ENCODE measurements at places on chromosomes 2 and 18.

- DNase-seq: no peak
These were observed 111.5 kb downstream of the MBD5 start for GRCh38 chr2:148132412-148132811.

DNA sequence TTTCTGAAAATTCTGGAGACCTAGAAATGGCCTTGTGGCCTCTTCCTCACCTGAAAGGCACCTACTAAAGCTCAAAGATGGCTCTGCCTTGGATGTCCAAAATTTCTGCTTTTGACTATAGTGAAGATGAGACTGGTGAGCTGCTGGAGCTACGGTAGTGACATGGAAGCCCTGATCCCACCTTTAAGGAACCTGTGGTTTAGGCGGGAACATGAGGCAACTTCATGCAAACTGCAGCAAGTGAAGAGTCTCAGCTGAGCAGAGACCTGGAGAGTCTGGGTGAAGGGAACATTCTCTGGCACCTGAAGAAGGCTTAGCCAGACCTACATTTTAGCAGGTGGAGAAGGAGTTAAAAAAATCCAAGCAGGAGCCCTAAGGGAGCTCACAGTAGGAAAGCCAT is 40.0 kb downstream of the GORASP2 start:
- DNase-seq: no peak

DNA sequence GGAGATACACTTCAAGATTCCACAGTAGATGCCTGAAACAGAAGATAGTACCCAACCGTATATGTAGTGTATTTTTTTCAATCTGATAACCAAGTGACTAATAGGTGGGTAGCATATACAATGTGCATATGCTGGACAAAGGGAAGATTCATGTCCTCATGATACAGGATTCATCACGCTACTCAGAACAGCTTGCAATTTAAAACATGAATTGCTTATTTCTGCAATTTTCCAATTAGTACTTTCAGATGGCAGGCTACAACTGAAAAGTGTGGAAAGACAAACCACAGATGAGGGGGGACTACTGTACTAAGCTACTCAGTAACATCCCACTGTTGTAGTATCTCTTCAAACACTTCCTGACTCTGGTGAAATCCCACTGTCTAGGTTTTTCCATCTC is 3.7 kb downstream of the IER3IP1 start:
- DNase-seq: no peak

GRCh38 chr2:100013892-100014677 is 128.3 kb downstream of the AFF3 start:
- peak; percentile 12 for DNase-seq

DNA sequence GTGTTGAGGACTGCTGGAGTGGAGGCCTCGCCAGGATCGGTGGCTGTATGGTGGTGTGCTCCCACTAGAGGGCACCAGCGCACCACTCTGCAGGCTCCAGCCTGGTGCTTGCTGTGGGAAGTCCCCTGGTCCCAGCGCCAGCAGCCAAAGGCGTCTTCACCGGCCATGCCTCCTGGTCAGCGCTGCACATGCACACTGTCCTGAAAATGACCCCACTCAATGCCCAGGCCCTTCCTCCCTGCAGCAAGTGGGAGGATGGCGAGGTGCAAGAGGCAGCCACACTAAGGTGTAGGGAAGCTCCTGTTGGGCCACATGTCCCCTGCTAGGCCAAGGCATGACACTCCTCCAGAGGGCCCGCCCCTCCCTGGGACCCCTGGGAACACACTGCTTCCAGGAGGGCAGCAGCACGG is 136.5 kb downstream of the CTIF start:
- peak; percentile 88 for DNase-seq

DNA sequence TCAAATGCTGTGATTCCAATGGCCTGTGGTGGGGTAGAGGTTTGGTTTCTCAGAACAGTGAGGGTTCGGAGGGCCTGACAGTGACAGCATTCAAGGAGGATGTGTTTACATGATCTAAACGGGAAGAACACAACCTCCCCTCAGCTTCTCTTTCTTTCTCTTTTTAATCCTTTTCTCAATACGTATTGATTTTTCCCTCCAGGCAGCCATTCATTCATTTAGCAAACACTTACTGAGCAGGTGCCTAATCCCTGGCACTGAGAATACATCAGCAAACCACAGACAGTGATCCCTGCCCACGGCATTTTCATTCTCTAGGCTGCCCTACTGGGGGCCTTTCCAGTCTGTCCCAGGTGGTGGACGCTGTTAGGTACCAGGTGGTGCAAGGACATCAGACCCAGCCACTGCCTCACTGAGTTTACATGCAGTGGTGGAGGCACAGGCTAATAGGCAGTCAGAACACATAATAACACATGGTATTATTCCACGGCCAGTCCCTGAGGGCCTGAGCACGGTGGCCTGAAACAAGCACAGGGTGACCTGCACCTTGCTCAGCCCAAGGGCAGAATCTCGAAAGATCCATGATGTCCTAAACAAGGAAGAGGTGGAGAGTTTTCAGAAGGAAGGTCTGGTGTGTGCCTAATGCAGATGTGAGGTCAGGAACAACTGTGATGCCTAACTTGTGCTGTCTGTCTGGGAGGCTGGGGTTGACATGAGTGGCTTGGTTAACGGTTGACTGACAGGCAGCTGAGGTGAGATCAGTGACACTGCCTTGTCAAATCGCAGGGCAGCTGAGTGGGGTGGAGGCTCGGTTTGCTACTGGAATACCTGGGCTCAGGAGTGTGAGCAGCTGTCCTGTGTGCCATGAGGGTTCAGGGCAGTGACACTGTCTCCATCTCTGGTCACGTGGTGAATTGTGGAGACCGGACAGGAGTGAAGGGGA is 785.5 kb upstream of the HS6ST1 start:
- peak; percentile 60 for DNase-seq

DNA sequence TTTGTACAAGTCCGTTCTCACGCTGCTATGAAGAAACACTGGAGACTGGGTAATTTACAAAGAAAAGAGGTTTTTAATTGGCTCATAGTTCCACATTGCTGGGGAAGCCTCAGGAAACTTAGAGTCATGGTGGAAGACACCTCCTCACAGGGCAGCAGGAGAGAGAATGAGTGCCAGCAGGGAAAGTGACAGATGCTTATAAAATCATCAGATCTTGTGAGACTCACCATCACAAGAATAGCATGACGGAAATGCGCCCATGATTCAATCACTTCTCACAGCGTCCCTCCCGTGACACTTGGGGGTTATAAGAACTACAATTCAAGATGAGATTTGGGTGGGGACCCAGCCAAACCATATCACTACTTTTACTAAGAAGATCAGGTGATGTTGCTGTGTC is 285.8 kb downstream of the TMX3 start:
- DNase-seq: no peak

- DNase-seq: no peak
These were observed 183.8 kb downstream of the ANKRD44 start for GRCh38 chr2:197126630-197127352.

DNA sequence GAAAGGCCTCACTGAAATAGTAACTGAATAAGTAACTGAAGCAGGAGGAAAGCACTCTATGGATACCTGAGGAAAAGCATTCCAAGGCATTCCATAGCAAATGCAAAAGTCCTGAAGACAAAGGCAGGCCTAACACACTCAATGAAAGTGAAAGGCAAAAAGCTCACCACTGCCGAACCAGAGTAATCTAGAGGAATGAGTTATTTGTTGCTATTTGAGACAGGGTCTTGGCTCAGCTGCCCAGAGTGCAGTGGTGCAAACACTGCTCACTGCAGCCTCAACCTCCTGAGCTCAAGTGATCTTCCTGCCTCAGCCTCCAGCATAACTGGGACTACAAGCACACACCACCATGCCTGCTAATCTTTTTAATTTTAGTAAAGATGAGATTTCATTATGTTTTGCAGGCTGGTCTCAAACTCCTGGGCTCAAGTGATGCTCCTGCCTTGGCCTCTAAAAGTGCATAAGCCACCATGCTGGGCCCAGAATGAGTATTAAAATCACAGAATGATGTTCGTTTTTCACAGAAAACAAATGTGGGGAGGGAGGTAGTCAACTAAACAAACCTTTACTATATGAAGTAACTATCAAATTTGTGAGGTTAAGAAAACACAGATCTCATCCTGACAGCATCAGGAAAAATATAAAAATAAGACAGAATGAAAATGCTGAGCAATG is 17.9 kb downstream of the PIAS2 start:
- peak; percentile 70 for DNase-seq

DNA sequence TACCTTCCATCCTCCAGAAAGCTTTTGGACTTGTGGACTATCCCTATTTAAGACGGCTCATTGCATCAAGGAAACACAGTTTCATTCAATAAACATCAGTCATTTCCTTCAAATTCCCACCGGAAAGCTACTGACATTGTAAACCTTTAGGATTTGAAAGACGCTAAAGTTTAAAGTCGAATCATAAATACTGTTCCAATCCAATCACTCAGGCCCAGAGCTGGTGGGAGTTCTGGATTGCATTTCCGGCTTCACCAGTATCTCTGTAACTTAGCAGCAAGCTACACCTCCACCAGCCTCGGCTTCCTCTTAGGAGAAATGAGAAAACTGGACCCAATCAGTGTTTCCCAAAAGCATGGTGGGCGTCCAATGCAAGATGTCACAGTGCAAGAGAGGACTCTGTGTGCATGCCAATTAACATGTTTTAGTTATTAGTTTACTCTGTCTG is 1.6 kb downstream of the WDFY1 start:
- DNase-seq: no peak

DNA sequence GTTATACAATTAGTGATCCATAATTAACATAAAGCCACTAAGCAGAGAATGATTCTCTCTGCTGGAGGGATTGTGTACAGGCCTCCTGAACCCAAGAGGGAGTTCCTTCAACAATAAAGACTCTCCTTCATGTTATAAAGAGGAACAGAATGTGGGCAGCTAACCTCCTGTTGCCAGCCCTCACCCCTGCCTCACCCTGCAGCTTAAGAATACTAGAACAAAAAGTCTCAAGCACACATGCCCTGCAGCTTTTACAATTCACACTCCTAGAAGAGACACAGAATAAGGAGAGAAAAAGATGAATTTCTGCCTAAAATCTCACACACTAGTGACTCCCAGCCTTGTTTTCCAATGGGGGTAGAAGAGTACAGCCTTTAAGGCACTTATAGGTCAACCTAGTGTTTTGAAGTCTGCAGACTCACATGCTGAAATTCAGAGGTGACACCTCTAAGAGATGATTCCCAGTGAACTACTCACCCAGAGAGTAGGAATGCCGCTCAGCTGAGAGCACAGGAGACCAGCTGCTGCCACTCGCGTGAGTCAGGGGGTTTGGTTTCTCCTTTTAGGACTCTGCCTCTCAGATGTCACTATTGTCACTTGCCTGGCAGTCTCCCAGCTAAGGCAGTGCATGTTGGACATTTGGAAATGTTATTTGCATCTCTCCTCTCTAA is 32.5 kb upstream of the IL1RL1 start:
- peak; percentile 25 for DNase-seq

DNA sequence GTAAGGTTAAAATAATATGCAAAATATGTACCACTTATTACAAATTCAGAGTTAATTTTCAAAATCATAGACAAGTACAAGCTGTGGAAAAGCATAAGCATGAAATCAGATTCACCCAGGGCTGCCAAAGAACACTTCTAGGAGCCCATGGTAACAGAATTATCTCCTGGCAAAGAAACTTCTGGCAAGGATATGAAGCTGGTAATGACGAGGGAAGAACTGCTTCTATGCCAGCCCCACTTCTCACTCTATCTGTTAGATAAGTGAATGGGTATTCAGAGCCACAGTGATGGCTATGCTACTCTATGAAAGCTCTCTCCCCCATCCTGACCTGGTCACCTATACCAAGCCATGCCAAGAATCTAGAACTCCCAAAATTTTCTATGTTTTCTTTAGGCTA is 36.9 kb upstream of the PDE1A start:
- DNase-seq: no peak

DNA sequence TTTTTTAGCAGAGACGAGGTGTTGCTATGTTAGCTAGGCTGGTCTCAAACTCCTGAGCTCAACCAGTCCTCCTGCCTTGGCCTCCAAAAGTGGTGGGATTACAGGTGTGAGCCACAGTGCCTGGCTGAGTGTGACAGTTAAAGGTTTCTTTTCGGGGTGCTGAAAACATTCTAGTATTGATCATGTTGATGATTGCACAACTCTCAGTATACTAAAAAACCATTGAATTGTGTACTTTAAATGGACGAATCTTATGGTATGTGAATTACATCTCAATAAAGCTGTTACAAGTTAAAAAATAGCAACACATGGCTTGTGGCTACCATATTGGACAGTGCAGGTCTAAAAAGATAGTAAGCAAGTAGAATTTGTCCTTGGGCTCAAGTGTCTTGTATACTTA is 22.3 kb downstream of the PAPOLG start:
- DNase-seq: no peak

- DNase-seq: no peak
These were observed 443.4 kb upstream of the LINC00305 start for GRCh38 chr18:64592246-64592645.

DNA sequence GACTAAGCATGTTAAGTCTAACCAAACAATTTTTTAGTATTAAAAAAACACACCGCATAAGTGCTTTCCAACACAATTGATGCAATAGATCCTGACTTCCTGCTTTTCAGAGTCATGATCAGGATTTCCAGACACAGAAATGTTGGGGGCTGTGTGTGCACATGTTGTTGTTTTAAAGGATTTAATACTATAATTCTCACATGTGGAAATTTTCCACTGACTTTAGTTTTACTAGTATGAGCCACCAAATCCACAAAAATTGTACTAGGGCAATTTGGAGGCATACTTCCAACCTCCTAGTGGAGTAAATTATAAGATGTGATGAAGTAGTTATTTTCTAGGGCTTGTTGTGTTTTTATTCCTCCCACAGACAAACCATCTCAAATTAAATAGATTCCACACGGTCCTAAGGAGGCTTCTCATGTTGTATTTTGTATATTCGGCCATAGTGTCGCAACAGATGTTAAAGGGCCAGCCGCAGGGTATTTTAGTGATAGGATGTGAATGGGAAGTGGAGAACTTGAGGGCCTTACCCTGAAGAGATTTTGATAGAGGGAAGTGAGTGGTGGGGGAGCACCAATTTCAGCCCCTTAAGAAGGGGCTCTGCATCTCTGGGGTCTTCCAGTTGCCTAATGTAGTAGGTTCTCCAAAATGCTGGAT is 108.9 kb upstream of the KLF7 start:
- DNase-seq: no peak

GRCh38 chr2:60796573-60797509 is 40.8 kb downstream of the PAPOLG start:
- DNase-seq: no peak

GRCh38 chr2:120732506-120733237 is 3.0 kb upstream of the GLI2 start:
- DNase-seq: no peak

- DNase-seq: no peak
These were observed 39.3 kb downstream of the SNTG2 start for GRCh38 chr2:989781-990467.

DNA sequence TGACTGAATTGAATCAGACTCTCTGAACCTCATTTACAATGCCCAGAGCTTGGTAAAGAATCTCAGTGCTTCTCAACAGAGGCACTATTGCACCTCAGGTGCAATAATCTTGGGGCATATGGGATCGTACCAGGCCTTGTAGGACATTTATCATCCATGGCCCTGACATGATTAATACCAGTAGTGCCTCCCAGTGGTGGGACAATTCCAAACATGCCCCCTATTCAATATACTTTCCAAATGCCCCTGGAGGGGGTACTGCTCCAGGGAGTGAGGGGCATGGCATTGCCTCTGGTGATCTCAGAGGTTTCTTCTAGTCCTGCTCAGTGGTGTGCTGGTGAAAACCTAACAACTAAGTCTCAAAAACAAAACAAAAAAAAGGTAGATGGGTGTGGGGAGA is 174.9 kb upstream of the SMAD2 start:
- no peak for DNase-seq

Data from neural progenitor cell (in vitro differentiated cells).